ENCODE measurements at places on chromosomes 3 and 15.

DNA sequence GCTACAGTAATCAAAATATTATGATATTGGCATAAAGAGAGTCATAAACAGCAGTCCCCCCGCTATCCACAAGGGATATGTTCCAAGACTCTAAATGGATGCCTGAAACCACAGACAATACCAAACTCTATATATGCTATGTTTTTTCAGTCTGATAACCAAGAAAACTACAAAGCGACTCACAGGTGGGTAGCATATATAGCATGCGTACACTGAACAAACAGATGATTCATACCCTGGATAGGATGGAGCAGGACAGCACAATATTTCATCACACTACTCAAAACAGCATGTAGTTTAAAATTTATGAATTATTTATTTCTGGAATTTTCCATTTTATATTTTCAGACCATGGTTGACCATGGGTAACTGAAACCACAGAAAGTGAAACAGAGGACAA lies 87.0 kb upstream of the PPP2R3A start:
- DNase-seq = no peak

- no peak for DNase-seq
These were observed 73.0 kb upstream of the POMGNT2 start for GRCh38 chr3:43178891-43179366.

DNA sequence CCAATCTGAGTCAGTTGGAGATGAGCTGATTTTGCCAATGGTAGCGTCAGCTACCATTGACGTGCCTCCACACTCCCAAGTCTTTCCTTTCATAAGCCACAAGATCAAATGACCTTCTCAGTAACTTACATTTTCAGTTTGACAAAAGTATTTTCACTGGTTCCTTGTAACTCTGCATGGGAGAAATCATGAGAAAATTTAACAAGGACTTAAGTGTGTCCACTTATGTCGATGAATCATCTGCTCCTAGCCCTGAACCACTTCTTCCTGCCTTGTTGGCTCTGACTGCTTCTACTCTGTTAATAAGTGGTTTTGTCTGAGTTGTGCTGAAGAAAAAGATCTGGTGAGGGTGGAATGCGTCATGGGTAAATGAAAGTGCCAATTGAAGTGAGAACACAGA lies 101.2 kb downstream of the NFKBIZ start:
- no peak for DNase-seq

DNA sequence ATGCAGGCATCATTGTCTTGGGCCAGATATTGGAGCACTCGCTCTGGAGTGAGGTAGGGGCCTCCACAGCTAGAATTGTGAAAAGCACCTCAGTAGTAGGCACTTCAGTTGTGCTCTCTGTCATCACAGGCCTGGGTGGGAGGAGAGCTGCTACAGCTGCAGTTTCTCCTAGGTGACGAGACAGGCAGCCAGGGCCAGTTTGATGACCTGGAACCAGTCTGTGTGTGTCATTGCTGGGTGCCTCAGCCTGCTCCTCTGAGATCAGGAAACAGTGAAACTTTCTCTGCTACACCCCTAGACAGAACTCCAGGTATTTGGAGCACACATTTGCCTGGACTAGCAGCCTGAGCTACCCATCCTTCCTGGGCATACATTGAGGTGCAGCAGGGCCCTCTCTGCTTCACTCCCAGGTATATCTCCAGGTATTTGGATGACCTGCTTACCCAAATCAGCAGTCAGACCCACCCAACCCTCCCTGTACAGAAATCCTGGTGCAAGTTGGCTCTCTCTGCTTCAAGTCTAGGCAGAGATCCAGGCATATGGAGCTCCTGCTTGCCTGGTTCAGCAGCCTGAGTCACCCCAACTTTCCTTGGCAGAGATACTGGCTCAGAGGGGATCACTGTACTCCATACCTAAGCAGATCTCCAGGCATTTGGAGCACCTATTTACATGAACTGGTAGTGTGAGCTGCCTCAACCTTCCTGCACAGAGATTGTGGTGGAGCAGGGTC lies 54.3 kb upstream of the SGO1 start:
- DNase-seq = no peak

DNA sequence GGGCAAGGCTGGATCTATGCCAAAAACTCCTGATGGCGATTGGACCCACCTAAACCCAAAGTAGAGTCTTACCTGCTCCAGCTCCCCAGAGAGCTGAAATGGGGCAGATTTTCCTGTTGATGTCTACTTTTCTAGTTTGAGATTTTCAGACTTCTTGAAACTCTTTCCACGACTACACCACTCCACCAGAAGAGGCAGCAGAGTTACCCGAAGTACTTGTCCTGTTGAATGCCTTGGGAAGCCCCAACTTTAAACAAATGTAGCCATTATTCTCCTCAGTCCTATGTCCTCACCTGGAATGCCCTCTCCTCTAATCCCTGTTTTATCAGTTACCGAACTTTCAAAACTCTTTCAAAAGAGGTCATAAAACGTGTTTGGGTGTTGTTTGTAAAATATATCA lies 843.8 kb downstream of the VGLL3 start:
- DNase-seq = no peak

GRCh38 chr3:112463250-112463649 lies 36.0 kb downstream of the BTLA start:
- no peak for DNase-seq

DNA sequence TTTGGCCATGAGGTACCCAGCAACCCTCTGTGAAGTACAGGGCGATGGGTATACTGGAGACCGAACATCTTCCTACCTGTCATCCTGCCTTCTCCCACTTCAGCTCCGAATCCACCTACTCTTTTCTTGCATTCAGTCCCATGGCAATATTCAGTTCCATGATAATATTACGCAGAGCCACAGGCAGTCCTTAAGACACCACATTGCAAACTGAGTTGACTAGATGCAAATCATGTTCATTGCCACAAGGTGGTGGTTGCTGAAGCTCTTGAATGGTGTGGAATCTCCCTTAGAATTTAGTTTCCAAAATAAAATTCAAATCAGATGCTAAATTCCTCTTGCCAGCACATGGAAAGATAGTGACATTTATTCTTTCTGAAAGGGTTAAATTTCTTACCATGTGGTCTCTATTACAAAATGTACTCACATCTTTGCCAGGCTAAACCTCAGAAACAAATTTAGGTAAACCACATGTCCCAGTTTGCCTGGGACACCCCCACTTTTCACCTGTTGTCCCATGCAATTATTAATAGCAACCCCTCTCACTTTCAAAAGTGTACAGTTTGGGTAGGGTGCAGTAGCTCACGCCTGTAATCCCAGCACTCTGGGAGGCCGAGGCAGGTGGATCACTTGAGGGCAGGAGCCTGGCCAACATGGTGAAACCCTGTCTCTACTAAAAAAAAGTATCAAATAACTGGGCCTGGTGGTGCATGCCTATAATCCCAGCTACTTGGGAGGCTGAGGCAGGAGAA lies 1.7 kb upstream of the NME9 start:
- no peak for DNase-seq

DNA sequence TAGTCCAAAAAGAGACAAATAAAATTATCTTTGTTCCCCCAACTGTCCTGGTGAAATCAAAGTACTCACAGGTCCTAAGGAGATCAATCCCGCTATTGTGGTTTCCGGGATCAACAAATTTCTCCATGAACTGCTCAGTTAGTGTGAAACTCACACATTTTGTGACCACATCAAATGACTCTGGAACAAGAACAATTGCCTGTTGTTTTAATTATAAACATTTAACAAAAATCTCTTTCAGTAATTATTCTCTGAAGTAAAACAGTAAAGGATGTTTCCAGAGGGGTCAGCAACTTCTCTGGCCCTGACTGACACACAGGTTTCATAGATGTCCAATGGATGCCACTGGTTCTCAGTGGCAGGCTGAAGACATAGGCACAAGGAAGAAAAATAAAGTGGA lies 3.9 kb downstream of the CLDND1 start:
- DNase-seq = no peak

GRCh38 chr3:128426128-128426921 lies 40.4 kb downstream of the DNAJB8 start:
- DNase-seq = peak; percentile 18

GRCh38 chr15:25812073-25812472 lies 51.1 kb downstream of the ATP10A start:
- DNase-seq = no peak

GRCh38 chr15:54789376-54789775 lies 407.4 kb downstream of the RSL24D1 start:
- no peak for DNase-seq

GRCh38 chr15:29593629-29594028 lies 228.6 kb downstream of the TJP1 start:
- DNase-seq = no peak

GRCh38 chr3:24707936-24708335 lies 213.3 kb upstream of the THRB start:
- DNase-seq = no peak

GRCh38 chr3:151835751-151836525 lies 22.0 kb downstream of the AADAC start:
- DNase-seq = no peak

- no peak for DNase-seq
These were observed 63.7 kb downstream of the KLF15 start for GRCh38 chr3:126293370-126294082.
